ENCODE measurements at places on chromosomes 2 and 18.

GRCh38 chr2:121999264-121999663, 243.8 kb downstream of the TSN start:
- no peak overlapping the region for H3K4me3 ChIP-seq
- H3K27me3 ChIP-seq, result no peaks in the 10 kb centered on the region
- peak; percentile 15 for DNase-seq

- no peak overlapping the region for H3K4me3 ChIP-seq
- H3K36me3 ChIP-seq, result no peaks in the 10 kb centered on the region
- H3K27me3 ChIP-seq, result no peaks in the 10 kb centered on the region
- peaks cover 6% of the 10 kb centered on the region for H3K4me1 ChIP-seq
- DNase-seq, result peak; percentile 30
Observed at GRCh38 chr2:8247905-8248622, 433.8 kb upstream of the ID2 start.

DNA sequence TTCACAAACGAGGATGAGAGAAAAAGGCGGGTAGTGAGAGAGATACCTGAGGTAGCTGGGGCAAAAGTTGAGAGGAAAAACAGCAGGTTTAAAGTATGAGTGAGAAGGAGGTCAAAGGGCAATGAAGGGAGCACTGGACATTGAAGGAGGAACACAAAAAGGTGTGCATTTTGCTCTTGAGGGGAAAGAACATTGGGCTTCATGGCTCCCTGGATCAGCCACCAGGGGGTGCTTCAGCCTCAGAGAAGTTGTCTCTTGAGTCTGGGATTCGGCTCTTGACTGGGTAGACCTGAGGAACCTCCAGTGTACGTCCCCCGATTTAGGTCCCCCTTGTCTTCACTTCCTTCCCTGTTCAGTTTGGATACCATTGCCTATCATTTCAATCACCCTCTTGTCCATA, 128.5 kb downstream of the RAPGEF4 start:
- no peaks in the 10 kb centered on the region for H3K4me1 ChIP-seq
- H3K4me3 ChIP-seq, result no peak overlapping the region
- peak; percentile 42 for DNase-seq
- no peak overlapping the region for H3K27ac ChIP-seq
- no peaks in the 10 kb centered on the region for H3K27me3 ChIP-seq
- H3K36me3 ChIP-seq, result no peaks in the 10 kb centered on the region

DNA sequence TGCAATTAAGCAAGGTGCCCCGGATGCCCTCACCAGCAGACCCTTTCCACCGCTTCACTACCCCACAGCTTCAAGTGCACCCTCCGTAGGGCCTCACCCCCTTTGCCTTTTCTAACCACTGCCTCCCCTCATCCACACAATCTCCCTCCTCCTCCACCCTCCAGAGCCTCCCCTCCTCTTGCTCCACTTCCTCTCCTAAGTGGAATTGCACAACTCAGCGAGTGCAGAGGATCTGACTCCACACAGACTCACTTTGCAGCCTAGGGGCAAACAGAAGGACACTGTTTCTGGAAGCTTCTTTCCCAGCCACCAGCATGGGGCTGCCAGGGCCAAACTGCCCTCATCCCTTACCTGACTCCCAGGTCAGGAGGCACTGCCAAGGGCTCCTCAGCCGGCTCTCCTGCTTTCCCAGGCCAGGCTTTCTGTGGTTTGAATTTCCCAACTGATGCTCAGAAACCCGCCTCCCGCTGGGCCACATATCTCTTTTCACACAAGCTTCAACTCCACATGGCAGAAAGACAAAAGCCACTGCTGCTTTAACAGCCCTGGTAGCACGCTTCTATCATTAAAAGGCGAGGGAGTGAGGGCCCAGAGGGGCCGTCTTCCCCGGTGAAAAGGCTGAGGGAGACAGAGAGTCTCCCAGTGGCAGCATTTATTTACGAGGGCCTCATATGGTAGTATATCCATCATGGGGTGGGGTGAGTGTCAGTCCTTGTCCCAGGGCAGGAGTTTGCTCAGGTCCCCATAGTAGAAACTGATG, 74.7 kb upstream of the MGAT4A start:
- peaks cover 9% of the 10 kb centered on the region for H3K4me1 ChIP-seq
- peak; percentile 58 for DNase-seq
- H3K36me3 ChIP-seq, result no peaks in the 10 kb centered on the region
- H3K27me3 ChIP-seq, result peaks cover 59% of the 10 kb centered on the region
- H3K4me3 ChIP-seq, result no peak overlapping the region

GRCh38 chr2:228681426-228681825, 499.9 kb upstream of the SPHKAP start:
- no peak overlapping the region for H3K27ac ChIP-seq
- H3K36me3 ChIP-seq, result no peaks in the 10 kb centered on the region
- H3K4me1 ChIP-seq, result no peaks in the 10 kb centered on the region
- no peak overlapping the region for H3K4me3 ChIP-seq
- peak; percentile 62 for DNase-seq

GRCh38 chr2:79638954-79639353, 126.1 kb downstream of the CTNNA2 start:
- H3K27ac ChIP-seq, result no peak overlapping the region
- no peaks in the 10 kb centered on the region for H3K27me3 ChIP-seq
- H3K36me3 ChIP-seq, result no peaks in the 10 kb centered on the region
- H3K4me1 ChIP-seq, result no peaks in the 10 kb centered on the region
- DNase-seq, result no peak

DNA sequence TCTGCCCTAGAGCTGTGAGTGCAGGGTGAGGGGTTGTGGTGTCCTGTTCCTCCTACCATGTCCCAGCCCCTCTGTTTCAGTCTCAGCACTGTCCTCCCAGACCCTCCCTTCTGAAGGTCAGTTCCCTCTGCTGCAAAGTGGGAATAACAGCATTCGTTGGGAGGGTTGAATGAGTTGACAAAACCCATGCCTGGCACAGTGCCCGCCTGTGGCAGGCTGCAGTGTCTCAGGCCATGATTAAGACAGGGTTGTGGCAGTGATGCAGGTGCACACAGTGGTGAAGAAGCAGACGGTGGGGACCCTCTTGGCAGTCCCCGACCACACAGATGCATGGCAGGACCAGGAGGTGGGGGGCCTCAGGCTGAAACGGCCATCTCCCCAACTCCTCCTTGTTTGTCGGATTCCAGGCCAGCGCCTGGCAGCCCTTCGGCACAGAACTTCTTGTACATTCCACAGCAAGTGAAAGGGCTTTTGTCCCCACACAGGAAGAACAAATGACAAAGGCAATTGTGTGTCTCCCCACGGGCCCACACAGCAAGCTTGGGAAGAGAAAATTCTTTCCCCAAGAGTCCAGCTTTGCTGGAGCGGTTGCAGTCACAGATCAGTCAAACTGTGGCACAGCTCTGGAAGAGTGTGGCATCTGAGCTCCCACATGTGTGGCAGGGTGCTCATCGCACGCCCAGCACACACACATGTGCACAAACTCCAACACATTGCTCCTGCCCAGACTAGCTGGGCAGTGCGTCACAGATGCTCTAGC, 92.0 kb upstream of the MSH2 start:
- H3K27ac ChIP-seq, result no peak overlapping the region
- H3K27me3 ChIP-seq, result no peaks in the 10 kb centered on the region
- H3K4me3 ChIP-seq, result no peak overlapping the region
- H3K36me3 ChIP-seq, result no peaks in the 10 kb centered on the region
- no peak for DNase-seq

- no peaks in the 10 kb centered on the region for H3K4me1 ChIP-seq
- no peak overlapping the region for H3K4me3 ChIP-seq
- H3K27me3 ChIP-seq, result no peaks in the 10 kb centered on the region
- no peak for DNase-seq
Observed at GRCh38 chr2:26080356-26080755, 46.5 kb downstream of the RAB10 start.

- no peaks in the 10 kb centered on the region for H3K27me3 ChIP-seq
- no peak for DNase-seq
- no peaks in the 10 kb centered on the region for H3K4me1 ChIP-seq
- H3K4me3 ChIP-seq, result no peak overlapping the region
- no peaks in the 10 kb centered on the region for H3K36me3 ChIP-seq
Observed at GRCh38 chr2:156023229-156023869, 309.2 kb downstream of the NR4A2 start.

DNA sequence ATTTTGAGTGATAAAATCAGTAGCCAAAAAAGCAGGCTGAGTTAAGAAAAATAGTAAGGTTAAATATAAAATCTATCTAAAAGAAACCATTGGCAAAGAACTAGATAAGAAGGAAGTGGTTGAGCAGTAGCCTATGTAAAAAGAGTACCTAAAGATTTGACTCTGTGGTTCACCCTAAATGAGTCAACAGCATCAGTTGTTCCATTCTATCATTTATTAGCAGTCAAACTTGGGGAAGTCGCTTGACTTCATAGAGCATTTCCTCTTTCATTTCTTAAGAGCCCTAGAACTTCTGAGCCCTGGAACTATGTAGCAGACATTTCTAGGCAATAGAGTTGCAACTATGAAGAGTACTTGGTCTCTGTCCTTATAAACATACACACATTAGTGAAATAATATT, 381.7 kb downstream of the NUP35 start:
- H3K4me3 ChIP-seq, result no peak overlapping the region
- no peak overlapping the region for H3K27ac ChIP-seq
- no peaks in the 10 kb centered on the region for H3K4me1 ChIP-seq
- no peak for DNase-seq
- no peaks in the 10 kb centered on the region for H3K27me3 ChIP-seq
- no peaks in the 10 kb centered on the region for H3K36me3 ChIP-seq

DNA sequence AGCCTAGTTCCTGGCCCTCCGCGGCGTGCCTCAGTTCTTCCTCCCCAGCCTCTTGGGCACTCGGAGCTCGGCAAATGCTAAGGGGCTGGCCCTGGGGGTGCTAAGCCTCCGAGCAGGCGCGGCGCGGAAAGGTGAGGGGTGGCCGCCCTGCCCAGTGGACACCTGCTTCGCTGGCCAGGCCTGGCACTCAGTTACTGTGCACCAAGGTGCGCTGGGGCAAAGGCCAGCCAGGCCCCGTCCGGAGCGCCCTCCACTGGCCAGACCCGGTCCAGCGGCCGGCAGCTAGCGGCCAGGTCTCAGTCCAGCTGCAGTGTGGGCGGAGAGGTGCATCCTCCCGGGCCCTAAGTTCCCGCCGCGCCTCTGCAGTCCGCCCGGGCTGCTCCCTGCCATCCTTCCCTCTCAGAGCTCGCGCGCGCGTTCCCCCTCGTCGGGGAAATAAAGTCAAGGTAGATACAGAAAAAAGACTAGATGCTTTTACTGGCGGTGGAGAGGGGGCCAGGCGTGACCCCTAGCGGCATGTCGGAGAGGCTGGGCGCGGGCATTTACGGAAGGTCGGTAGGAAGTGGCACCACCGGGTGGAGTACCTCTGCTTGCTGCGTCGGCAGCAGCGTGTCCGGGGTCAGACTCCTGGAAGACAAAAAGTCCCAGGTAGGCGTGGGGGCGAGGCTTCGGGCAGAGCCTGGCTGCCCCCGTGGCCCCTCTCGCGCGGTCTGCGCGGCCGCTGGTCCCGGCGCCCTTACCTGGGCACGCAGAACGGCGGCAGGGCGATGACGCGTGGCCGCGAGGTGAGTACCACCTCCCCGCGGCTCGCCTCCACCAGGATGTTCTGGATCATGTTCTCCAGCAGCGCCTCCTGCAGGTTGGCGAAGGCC, 9.4 kb upstream of the CRYBA2 start:
- H3K4me3 ChIP-seq, result peak overlapping the region; percentile 15
- peaks cover 86% of the 10 kb centered on the region for H3K27me3 ChIP-seq
- no peak overlapping the region for H3K27ac ChIP-seq

DNA sequence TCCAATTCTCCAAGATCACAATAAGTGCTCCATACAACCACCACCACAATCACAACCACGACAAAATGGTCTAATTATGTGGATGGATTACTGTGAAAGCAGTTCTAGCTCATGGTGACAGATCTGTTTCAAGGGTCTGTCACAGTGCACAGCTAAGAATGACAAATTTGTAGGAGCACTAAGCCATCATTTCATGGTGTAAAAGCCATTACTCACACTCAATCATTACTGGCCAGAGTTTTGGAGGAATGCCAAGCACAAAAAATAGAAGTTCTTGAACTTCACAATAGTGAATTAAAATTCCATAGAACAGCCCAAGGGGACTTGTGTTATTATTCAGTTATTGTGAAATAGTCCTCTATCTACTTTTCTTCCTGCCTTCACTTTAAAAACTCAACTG, 2.3 kb downstream of the CPS1 start:
- no peaks in the 10 kb centered on the region for H3K36me3 ChIP-seq
- H3K27me3 ChIP-seq, result no peaks in the 10 kb centered on the region
- DNase-seq, result no peak
- peaks cover 2% of the 10 kb centered on the region for H3K4me1 ChIP-seq
- H3K4me3 ChIP-seq, result no peak overlapping the region

DNA sequence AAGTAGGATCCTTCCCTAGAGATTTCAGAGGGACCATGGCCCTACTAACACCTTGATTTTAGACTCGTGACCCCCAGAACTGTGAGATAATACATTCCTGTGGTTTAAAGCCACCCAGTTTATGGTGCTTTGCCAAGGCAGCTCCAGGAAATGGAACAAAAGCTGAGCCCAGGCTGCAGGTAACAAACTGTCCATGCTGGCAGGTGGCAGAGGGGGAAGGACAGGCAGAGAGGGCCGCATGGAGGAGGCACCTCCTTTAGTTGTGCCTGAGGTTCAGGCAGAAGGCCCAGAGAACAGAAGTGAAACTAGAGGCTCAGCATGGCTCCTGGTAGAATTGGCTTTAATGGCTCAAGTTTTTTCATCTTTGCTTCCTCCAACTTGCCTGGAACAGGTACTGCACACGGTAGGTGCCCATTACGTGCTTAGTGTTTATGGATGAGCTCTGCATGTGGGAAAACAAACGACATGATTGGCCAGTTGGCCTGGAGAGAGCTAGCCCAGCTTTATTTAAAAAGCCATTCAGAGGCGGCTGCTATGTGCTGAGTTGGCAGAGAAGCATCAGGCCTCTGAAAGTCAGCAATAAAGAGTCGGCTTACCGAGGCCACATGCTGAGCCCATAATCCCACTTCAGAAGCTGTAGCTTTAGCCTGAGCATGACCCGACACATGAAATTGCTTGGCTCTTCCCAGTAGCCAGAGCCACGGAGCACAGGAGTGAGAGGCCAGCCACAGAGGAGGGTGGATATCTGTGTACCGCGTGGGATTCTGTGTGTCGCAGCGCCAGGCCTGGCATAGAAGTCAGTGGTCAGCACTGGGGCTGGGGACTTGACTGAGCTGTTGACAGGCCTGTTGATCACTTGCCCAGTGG, 36.5 kb downstream of the HS1BP3 start:
- no peaks in the 10 kb centered on the region for H3K36me3 ChIP-seq
- no peak for DNase-seq
- H3K4me1 ChIP-seq, result peaks cover 66% of the 10 kb centered on the region
- H3K27ac ChIP-seq, result peak overlapping the region; percentile 6
- H3K4me3 ChIP-seq, result no peak overlapping the region

- no peak overlapping the region for H3K27ac ChIP-seq
- no peak overlapping the region for H3K4me3 ChIP-seq
- H3K36me3 ChIP-seq, result no peaks in the 10 kb centered on the region
- H3K4me1 ChIP-seq, result no peaks in the 10 kb centered on the region
- DNase-seq, result peak; percentile 93
Observed at GRCh38 chr2:51717312-51717711, 685.4 kb upstream of the NRXN1 start.

GRCh38 chr2:235378246-235378645, 115.6 kb upstream of the AGAP1 start:
- H3K4me1 ChIP-seq, result no peaks in the 10 kb centered on the region
- H3K4me3 ChIP-seq, result no peak overlapping the region
- DNase-seq, result no peak
- H3K36me3 ChIP-seq, result no peaks in the 10 kb centered on the region
- H3K27me3 ChIP-seq, result no peaks in the 10 kb centered on the region

GRCh38 chr18:34767601-34768027, 57.5 kb downstream of the DTNA start:
- no peak overlapping the region for H3K4me3 ChIP-seq
- H3K27ac ChIP-seq, result no peak overlapping the region
- peaks cover 1% of the 10 kb centered on the region for H3K4me1 ChIP-seq
- no peaks in the 10 kb centered on the region for H3K36me3 ChIP-seq

Data from mesenchymal stem cell (in vitro differentiated cells and primary cell).